Sigmoid colon (tissue), 7 donors: ENCODE measurements at places on chromosomes 3 and 15. TPM values are rescaled to one million over a fixed set of nuclear protein-coding genes. Genes with fewer than 3 reads are reported as not detected.
A peak's percentile ranks its signal among the peaks of the same experiment; 100 is the strongest.

- H3K4me1 ChIP-seq = peaks cover 22% of the 10 kb centered on the region
- no peaks in the 10 kb centered on the region for H3K36me3 ChIP-seq
- no peak overlapping the region for H3K27ac ChIP-seq
- no peak overlapping the region for H3K4me3 ChIP-seq
- H3K27me3 ChIP-seq = no peaks in the 10 kb centered on the region
These were observed 76.0 kb downstream of the ZNF609 start for GRCh38 chr15:64536244-64536836.

- H3K27ac ChIP-seq = no peak overlapping the region
- no peaks in the 10 kb centered on the region for H3K36me3 ChIP-seq
- no peak for DNase-seq
These were observed 99.3 kb downstream of the GADL1 start for GRCh38 chr3:30795176-30795575.

ZNF80 gene
- total RNA-seq = not detected

DNA sequence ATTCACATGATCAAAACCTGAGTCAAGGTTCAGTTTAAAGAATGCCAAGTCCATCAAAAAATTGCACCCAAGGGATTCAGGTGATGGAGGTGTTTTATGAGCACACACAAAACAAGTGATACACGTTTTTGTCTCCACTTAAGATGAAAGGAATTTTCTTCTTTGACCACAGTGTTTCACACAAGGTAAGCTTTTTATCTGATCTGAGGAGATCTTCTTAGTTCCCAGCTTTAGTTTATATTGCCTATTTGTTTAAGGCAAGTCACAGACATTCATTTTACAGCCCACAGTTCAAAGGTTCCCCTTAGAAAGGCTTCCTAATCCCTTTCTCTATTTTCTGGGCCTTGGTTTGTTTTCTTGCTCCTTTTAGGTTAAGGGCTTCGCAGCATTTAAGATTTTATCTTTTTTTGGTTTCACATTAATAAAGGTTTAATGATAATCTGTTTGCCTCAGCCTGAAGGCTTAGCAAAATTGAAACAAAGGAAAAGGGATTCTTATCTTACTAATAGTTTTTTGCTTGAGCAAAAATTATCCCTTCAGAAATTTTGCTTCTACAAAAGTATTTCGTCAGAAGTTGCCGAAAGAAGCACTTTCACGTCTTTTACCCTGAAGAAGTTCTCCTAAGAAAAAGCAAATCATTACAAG lies 420.5 kb upstream of the NAALADL2 start:
- peaks cover 20% of the 10 kb centered on the region for H3K4me1 ChIP-seq
- H3K27ac ChIP-seq = peak overlapping the region; percentile 98
- no peak for DNase-seq
- H3K36me3 ChIP-seq = no peaks in the 10 kb centered on the region
- H3K4me3 ChIP-seq = peak overlapping the region; percentile 83

GRCh38 chr3:72343078-72343477 lies 505.2 kb downstream of the SHQ1 start:
- no peak for DNase-seq
- no peaks in the 10 kb centered on the region for H3K4me1 ChIP-seq
- H3K4me3 ChIP-seq = no peak overlapping the region
- H3K36me3 ChIP-seq = no peaks in the 10 kb centered on the region
- no peaks in the 10 kb centered on the region for H3K27me3 ChIP-seq
- no peak overlapping the region for H3K27ac ChIP-seq

- no peak overlapping the region for H3K4me3 ChIP-seq
- H3K27ac ChIP-seq = no peak overlapping the region
These were observed 17.0 kb downstream of the HRG start for GRCh38 chr3:186682812-186683211.

GRCh38 chr3:42092006-42092405 lies 849 bp downstream of the TRAK1 start:
- H3K4me1 ChIP-seq = no peaks in the 10 kb centered on the region
- H3K4me3 ChIP-seq = peak overlapping the region; percentile 35
- peaks cover 13% of the 10 kb centered on the region for H3K36me3 ChIP-seq
- H3K27me3 ChIP-seq = no peaks in the 10 kb centered on the region
- no peak for DNase-seq

- no peaks in the 10 kb centered on the region for H3K36me3 ChIP-seq
- H3K27me3 ChIP-seq = peaks cover 6% of the 10 kb centered on the region
- H3K4me3 ChIP-seq = no peak overlapping the region
- no peak for DNase-seq
- no peak overlapping the region for H3K27ac ChIP-seq
These were observed 2.9 kb upstream of the CGNL1 start for GRCh38 chr15:57373251-57373881.

GRCh38 chr3:156449710-156450574 lies 105.0 kb downstream of the SSR3 start:
- H3K27me3 ChIP-seq = no peaks in the 10 kb centered on the region
- H3K27ac ChIP-seq = no peak overlapping the region
- no peaks in the 10 kb centered on the region for H3K36me3 ChIP-seq
- peaks cover 28% of the 10 kb centered on the region for H3K4me1 ChIP-seq
- H3K4me3 ChIP-seq = no peak overlapping the region
